CD4-positive, alpha-beta T cell treated with Interleukin-15 for 4 hours (primary cell): ENCODE measurements at places on chromosomes 1 and 21.

DNA sequence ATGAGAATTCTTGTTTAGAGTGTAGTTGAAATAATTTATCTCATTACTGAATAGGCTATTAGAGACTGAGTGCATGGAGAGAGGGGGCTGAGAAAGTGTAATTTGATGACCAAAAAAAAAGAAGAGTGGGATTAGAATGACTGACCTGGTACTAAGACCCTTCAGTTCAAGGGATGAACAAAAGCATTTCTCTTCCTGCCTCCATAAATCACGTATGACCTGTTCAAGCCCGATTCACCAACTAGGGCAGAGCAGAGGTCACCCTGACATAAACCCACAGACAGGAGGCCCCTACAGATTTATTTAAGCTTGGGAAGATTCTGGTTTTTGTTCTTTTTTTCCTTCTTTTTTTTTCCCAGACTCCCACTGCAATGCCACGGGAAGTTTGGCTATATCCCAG is 123.7 kb upstream of the COP1 start:
- DNase-seq, result no peak

GRCh38 chr1:24317081-24317480 is 2.1 kb upstream of the GRHL3 start:
- no peak for DNase-seq

DNA sequence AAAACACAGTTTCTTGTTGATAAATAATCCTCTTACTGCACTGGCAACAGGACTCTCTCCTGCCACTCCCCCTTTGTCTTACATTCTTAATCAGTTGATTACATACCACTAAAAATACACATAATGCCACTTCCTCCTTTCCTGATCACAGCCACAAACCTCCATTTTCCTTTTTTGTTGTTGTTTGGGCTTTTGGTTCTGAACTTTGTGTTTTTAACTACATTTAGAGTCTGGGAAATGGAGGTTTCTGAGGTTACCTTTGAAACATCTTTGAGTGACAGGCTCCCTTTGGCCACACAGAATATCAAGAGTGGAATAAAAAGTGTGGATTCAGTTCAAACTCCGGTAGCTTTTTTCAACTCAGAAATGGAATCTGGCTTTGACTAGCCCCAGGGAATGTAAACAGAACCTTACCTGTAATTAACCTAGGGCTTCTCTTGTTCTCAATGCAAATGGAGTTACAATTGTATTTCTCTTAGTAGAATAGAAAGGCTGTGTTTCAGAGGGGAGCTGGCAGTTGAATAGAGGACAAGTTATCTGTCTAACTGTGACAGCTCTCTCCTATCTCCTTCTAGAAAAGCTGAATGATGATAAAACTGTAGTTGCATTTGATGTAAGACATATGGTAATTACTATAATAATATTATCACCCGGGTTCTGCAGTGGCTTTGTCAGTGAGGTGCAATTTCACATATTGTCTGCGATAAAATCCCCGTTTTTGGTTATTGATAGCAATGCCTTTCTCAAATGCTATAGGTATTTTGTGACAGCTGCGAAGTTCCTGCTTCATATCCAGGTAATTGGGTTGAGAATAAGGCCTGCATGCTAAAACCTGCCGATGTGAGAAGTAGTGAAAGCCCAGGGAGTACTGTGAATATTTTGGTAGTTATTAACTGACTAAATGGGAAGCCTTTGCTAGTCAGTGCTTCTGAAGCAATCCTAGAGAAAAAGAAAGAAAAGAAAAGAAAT is 66.9 kb downstream of the ST6GALNAC5 start:
- DNase-seq, result no peak

GRCh38 chr21:44534688-44535087 is 5.3 kb downstream of the KRTAP10-1 start:
- no peak for DNase-seq

- DNase-seq, result no peak
Measured at GRCh38 chr1:36881541-36881940, 152.8 kb downstream of the GRIK3 start.

DNA sequence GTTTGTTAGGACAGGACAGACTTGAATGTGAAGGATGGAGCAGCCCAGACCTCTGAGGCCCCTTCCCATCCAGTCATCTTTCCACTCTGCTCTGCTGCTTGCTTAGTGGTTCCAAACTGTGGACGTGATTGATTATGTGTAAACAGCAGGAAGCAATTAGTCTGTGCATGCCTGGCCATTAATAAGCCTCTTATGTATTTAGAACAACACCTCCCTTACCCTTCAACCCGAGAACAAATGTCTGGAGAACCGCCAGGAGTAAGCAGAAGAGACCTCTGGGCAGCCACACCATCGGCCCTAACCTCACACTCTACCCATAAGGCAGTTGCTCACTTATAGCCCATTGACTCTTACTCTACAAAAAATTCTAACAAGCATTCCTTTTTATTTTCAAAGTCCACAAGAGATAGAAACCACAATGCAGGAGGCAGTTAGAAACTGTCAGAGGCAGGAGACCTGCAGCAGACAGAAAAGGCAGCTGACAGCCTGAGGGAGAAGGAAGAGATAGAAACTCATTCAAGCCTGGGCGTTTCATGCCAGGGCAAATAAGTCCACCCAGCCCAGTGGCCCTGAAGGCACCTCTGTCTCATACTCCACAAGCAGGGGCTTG is 5.8 kb upstream of the EPHA8 start:
- no peak for DNase-seq

DNA sequence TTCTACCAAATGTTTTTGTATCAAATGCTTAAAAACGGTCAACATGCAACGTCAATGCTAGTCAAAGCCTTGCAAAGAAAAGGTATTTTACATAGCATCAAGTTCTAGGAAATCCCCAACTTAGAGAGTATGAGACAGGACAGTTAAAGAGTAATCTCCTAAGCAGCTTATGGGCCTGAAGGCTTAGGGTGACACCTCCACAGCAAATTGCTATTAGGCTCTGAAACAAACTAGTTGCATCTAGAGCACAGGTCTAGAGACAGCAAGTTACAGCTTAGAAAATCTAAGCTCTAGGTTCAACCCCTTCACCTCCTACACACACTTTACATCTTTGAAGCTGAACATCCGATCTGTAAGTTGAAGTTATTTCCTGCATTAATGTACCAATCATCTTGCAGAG is 13.7 kb downstream of the PABPC4 start:
- no peak for DNase-seq

GRCh38 chr1:7013833-7014639 is 228.8 kb downstream of the CAMTA1 start:
- DNase-seq, result no peak

DNA sequence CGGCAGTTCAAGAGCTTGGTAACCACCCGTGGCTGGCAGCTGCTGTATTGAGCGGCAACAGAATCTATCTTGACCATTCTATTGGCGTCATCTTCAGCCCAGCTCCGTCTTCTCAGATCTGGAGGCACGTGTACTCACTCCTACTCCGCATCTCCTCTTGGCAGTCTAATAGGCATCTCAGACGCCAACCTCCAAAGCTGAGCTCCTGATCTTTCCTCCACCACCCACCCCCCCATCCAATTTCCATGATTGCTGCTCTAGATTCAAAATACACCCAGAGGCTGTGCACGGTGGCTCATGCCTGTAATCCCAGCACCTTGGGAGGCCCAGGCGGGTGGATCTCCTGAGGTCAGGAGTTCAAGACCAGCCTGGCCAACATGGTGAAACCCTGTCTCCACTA is 84.6 kb upstream of the CASZ1 start:
- DNase-seq, result no peak

- DNase-seq, result no peak
Measured at GRCh38 chr1:119573886-119574285, 66.9 kb downstream of the HSD3B1 start.
